ENCODE measurements at places on chromosomes 1 and 21.

DNA sequence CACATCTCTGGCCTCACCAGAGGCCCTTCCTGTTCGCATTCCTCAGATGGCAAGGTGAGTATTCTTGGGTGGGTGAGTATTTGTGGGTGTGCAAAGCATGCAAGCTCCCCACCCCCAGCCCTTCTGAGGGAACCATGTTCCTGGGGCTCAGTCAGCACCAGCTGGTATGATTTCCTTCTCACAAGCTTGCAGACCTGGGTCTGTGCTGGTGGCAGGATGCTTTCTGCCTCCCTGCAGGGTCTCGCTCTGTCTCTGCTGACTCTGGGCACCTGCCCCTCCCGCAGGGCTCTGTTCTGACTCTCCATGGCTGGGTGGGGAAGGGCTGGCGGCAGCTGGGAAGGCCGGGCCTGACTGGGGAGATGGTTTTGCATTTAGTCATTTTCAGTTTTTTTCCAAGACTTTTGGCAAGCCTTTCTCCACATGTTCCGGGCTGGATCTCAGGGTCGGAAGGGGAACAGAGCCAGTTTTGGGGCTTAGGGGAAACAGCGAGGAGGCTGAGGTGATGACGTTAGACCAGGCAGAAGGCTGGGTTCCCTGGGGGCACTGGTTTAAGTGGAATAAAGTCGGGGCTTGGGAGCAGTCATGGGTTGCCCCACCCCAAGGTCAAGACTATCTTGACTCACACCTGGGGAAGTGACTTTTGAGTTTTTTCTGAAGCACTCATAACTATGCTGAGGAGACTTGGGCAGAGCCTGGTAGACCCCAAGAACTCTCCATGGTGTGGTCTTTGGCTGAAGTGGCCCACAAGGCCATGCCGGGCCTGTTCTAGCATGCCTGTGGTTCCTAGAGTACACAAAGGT lies 6.2 kb downstream of the RASSF5 start:
- DNase-seq: peak; percentile 94

DNA sequence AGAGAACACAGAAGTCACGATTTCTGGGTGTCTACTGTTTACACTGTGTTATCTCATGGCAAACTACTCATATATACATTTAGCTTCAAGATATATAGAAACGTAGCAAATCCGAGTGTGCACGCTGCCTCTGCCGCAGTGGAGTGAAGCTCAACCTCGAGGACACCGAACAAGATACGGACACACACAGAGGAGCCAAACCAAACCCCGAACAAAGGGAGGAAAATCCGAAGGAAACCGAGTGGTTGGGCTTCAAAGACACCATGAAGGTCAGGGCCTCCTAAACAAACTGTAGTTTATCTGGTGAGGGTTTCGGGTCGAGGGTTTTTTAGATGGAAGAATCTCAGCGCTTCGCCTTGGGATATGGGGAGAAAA lies 34.5 kb downstream of the SLC45A1 start:
- DNase-seq: no peak

GRCh38 chr21:26534517-26534916 lies 38.6 kb downstream of the CYYR1 start:
- no peak for DNase-seq

DNA sequence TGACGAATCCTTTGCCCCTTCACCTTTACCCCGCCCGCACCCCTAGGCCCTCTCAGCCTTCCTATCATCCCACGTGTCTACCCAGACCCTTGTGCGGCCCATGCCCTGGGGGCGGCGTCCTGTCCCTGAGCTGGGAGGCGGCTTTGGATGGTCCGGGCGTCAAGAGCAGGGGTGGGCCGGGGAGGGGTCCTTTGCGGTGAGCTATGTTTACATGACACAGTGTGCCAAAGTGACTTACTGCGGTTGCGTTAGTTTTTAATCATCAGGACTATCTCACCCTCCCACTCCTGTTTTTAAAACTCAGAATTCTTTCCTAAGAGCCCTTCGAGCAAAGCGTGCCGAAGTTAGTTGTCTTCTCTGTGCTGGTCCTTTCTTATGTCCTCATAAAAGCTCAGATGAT lies 144.6 kb downstream of the PGBD5 start:
- DNase-seq: no peak

GRCh38 chr1:180155182-180155682 lies 563 bp downstream of the QSOX1 start:
- DNase-seq: no peak

DNA sequence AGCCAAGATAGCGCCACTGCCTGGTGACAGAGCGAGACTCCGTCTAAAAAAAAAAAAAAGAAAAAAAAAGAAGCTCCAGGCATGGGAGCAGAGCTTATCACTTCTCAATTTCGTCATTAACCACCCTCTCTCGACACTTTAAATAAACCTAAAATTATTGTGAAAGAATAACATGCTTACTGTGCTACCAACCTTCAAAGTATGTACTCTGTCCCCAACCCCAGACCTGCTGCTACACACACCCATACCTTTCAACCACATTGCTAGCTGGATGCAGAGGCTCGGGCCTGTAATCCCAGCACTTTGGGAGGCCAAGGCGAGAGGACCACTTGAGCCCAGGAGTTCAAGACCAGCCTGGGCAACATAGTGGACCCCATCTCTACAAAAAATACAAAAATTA lies 38.7 kb downstream of the GNPAT start:
- no peak for DNase-seq

GRCh38 chr1:164058198-164058597 lies 500.8 kb upstream of the PBX1 start:
- no peak for DNase-seq

DNA sequence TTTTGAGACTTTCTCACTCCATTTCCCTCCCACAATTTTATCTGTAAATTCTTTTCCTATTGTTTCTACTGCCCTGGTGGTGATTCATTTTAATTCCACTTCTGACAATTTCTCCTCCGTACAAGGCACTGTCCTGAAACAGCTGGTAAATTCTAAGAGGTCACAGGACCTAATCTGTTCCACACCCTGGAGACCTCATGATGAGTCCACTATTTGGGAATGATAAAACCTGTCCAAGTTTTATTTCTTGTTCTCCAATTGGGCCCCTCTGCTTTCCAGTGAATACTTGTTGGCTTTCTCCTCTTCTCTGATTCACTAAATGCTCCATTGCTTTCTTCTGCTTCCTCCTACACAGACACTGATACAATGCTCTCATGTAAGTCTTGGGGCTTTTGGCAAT lies 343.1 kb upstream of the DUSP10 start:
- DNase-seq: no peak

DNA sequence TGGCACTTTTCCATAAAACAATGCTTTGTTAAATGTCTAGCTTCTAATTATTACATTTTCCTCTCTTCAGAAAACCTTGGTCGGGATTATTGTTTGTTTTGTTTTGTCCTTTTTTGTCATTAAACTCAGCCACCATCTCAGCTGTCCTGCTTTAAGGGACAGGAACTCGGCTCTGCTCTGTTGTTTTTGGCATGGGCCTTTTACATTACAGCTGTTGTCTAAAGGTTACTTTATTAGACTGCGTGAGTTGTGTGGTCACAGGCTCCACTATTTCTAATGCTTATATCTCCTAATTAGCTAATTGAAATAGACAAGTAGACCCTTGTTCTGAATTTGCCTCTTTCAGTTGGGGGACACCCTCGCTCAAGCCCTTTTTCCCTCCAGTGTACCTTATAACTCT lies 1.6 kb downstream of the PALMD start:
- no peak for DNase-seq

GRCh38 chr1:33039840-33040239 lies 3.2 kb upstream of the AK2 start:
- no peak for DNase-seq

DNA sequence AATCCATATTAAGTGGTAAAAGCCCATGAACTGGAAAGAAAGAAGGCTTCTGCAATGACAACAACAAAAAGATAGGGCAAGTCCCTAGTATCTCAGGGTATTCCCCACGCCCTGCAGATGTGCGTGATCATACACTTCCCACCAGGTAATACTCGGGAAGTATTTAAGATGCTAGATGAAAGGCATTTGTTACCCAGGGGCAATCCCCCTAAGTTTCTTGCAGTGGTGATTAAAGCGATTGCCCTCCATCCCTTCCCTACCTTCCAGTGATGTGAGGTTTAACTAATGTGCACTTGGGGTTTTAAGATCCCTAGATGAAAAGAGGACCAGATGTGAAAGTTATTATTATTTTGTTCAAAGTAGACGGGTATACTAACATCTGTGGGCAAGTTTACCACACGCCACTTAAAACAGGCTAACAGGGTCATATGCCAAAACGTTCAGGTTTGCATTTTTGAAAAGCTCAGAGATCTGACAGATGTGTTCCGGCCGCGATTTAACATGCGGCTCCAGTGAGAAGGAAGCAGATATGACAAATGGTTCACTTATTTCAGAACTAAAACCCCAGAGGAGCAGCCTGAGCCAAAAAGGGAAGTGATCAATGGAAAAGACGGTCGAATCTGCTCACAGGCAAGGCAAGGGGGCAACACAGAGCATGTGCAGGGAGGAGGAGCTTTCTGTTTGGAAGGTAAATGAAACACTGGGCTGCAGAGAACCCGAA lies 17.4 kb downstream of the TIAM1 start:
- DNase-seq: no peak

GRCh38 chr1:230273141-230273710 lies 152.9 kb downstream of the PGBD5 start:
- no peak for DNase-seq

DNA sequence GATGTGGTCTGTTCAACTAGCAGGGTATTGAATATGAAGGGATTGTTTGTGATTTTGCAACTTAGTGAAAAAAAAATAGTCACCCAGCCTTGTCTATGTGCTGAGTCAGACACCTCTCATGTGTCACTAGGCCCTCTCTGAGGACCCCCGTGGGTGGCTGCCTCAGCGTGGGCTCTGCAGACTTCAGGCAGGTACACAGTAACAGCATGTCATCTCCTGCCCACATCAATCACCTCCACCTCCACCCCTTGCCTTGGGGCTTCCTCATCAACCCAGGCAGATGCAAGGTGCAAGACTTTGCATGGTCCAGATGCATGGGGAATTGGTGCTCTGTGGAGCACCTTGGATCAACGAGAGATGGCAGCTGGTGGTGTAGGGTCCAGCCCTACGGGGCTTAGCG lies 23.9 kb downstream of the PCP4 start:
- DNase-seq: no peak

DNA sequence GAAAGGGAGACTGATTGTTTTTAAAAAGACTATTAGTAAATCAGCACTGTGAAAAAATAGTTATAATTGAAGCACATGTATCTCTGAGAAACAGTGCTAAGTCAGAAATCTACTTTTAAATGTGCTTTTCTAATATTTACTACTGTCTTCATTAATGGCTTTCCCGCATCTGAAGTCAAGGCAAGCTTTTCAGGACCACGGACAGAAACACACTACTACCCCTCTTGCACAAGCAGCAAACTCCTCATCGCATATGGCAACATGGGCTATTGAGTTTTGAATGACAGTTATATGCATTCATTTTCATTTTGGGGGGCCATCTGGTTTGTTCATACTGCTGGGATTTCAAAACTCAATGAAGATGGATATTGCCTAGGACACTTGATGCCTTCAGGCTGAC lies 433.4 kb upstream of the CAMK1G start:
- no peak for DNase-seq

DNA sequence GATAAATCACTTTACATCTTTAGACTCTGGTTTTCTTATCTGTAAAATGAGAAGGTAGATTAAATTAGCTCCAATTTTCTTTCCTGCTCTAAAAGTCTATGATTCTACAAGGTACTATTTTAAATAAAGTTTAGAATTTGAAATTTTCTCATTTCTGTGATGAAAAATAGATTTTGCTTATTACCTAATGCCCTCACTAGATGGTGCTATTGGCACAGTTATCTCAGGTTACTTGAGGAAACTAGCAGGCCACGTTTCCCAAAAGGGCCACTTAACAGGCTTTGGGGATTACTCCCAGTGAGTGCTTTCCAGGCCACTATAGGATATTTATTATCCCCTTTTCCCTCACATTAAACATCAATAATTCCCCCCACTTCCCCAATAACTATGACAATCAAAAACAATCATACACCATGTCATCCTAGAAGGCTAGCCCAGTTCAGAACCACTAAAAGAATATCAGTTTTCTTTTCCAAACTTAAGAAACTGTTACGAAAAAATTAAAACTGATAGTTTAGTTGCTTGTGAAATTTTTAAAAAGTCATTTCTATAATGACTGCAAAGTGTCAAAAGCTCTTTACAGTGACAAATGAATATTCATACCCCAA lies 30.6 kb downstream of the OMA1 start:
- DNase-seq: no peak

DNA sequence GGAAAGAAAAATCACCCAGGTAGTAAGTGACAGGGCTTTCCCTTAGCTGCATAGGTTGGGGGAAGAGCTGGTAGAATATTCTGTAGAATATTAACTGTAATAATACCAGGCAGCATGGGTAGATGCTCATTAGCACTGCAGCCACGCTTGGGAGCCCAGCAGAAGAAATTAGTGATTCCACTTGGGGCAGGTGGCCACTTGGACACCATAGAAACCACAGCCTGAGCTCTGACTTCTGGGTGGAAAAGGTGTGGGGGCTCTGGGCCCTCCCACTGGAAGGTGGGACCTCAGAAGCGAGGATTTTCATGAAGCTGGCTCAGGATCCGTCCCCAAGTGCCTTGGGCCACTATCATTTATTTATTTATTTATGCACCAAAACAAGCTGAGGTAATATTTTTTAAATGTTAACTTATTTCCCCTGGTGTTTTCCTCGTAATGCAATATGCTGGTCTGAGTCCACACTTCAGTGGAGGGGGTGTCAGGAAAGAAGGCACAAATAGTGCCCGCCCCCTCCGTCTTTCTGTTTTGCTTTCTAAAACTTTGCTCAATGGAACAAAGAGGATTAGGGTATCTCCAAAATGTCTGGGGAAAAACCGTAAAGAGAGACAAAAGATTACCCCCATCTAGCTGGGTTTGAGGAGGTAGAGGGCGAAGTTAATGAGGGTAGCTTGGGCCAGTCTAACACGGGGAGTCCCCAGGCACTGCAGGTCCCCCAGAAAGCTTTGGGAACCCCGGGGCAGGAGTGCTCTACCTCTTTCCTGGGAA lies 75.2 kb upstream of the GADD45A start:
- DNase-seq: no peak

- DNase-seq: no peak
These were observed 185.0 kb downstream of the RGS7 start for GRCh38 chr1:241171991-241172390.

- no peak for DNase-seq
These were observed 89.5 kb downstream of the NEK7 start for GRCh38 chr1:198246337-198246736.

- DNase-seq: no peak
These were observed 47.9 kb upstream of the NEK2 start for GRCh38 chr1:211723273-211723672.

- no peak for DNase-seq
These were observed 48.8 kb downstream of the SLC9C2 start for GRCh38 chr1:173554089-173554488.

All from RWPE2 (cell line).